Islet precursor cell (in vitro differentiated cells): ENCODE measurements at places on chromosomes 7 and 10.
A peak's percentile ranks its signal among the peaks of the same experiment; 100 is the strongest.

- DNase-seq: no peak
Measured at GRCh38 chr7:11573128-11573750, 258.8 kb downstream of the THSD7A start.

- DNase-seq: no peak
Measured at GRCh38 chr7:108403597-108404217, 52.5 kb downstream of the NRCAM start.

DNA sequence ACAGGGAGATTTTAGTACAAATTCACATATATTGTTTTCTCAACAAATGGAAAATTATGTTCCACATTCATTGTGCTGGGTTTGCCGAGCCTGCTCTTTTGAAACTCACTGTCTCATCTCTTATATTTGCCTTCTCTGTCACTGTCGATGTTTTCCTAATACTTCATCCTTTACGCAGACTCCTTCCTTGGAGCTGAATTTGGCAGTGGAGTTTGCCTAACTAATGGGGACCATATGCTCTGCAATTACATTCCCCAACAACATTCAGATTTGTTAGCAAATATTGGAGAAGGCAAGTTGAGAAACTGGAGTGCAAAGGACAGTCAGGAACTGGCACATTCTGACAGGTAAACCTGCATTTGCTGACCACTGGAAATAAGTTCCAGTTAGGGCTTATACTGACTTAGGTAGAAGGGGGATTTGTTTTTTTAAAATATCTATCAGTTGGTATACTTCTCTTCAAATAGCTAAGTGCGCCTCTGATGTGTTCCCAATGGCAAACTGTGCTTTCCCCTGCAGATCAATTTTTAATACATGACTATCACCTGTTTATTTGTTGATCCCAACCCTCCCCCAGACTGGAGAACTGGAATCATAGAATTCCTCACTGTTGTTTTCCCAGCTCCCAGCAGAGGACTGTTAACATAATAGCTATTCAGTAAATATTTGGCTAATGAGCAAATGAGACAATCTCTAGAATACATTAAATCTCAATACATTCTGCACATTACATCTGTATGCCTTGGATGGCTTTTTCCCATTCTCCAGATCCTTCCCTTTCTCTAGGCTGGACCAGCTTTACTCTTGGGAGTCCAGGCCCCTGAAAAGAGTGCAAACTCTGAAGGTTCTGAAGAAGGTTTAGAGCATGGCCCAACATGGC is 769.3 kb downstream of the KCNMA1 start:
- no peak for DNase-seq

DNA sequence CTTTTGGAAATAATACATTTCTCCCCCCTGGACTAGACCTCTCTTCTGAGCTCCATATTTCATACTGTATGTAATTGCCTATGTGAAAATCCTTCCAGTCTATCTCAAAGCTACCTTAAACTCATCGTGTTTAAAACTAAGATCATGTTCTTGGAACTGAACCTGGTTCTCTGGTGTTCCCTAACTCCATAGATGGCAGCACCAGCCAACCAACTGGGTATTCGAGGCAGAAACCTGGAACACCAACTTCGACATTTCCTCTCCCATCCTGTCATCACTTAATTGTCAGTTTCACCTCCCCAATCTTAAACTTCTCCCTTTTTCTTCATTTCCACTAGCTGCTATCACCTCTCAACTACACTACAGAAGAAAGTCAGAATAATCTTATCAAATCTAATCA is 87.0 kb downstream of the ANKIB1 start:
- no peak for DNase-seq

- DNase-seq: no peak
Measured at GRCh38 chr10:45023426-45023825, 22.7 kb downstream of the ZNF22 start.

- no peak for DNase-seq
Measured at GRCh38 chr7:101916876-101917275, 99.5 kb downstream of the CUX1 start.

- peak; percentile 69 for DNase-seq
Measured at GRCh38 chr10:79292891-79293746, 54.1 kb upstream of the PPIF start.

- DNase-seq: no peak
Measured at GRCh38 chr10:101087376-101087775, 25.6 kb downstream of the KAZALD1 start.

GRCh38 chr10:118971187-118971586 is 58.3 kb upstream of the NANOS1 start:
- peak; percentile 22 for DNase-seq

GRCh38 chr7:150824379-150825177 is 24.0 kb downstream of the TMEM176A start:
- DNase-seq: no peak

- peak; percentile 93 for DNase-seq
Measured at GRCh38 chr7:92695308-92696261, 105.4 kb upstream of the FAM133B start.

DNA sequence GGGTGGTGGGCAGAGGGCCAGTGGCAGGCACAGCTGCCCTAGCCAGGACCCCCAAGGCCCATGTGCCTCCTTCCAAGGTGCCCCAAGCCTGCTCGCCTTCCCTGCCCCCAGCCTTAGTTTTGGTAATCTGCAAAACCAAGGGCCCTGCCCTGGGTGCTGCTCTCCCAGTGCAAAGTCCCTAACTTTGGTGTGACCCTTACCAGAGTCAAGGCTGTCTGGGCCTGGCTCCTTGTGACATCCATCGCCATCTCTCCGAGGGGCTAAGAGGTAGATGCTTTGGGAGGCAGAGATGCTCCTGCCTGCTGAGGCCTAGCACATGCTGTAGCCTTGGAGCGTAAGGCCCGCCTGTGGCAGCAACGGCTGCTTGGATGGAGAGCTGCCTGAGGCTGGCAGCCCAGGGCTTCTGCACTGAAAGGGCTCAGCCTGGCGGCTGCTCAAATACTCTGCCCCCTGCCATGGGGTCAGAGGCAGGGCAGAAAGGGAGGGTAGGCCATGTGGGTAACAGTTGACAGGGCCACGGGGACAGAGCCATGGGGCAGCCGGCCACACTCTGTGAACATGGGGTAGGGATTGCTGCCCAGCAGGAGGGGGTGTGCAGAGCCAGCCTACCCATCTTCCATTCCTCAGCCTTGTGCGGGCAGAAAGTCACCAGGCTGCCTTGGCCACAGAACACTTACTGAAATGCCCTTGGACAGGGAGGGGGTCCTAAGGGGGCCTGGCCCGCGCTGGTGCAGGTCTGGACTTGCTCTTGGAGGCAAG is 17.9 kb upstream of the MYL7 start:
- peak; percentile 23 for DNase-seq

DNA sequence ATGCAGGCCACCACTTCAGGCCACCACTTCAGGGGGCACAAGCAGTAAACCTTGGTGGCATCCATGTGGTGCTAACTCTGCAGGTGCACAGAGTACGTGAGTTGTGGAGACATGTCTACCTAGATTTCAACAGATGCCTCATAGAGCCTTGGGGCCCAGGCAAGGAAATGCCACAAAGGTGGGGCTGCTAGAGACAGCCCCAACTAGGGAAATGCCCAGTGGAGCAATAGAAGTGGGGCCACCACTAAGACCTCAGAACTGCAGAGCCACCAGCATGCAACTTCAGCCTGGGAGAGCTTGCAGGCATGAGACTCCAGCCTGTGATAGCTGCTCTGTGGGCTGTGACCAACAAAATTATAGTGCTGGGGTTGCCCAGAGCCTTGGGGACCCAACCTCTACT is 107.6 kb downstream of the DNAJC1 start:
- no peak for DNase-seq

- DNase-seq: no peak
Measured at GRCh38 chr10:132865171-132865631, 77.2 kb downstream of the CFAP46 start.

DNA sequence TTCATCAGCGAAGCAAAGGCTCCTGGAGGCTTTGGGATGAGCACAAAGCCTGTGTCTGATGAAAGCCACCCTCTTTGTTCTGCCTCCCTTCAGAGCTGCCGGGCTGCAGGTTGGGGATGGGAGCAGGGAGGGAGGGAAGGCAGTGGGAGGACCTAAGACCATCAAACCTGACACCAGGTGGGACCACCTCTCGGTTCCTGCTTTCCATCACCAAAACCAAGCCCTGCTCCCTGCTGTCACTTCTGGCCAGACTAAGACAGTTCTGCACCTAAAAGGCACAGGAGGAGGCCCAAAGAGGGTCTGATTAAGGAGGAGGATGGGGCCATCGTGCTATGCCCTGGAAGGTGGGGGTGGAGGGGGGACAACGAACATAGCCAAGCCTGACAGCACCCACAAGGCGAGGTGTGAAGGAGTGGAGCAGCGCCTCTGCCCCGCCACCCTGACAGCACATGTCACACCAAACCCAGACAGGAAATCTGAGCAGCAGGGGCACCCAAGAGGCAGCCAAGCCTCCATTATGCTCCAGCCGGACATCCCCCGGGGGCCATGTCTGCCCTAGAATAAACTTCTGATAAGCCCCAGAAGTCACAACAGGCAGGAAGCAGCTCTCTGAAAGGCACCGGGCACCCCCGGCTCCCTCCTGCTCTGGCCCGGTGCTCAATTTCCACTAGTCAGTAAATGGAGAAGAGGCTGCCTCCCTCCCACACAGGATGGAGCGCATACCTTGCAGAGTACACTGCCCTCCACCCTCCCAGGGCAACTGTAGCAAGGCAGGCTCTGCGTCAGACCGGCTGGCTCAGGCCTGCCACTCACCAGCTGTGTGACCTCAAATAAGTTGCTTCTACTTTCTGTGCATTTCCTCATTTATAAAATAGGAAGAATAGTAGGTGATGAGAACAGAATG is 48.9 kb downstream of the DLG5 start:
- DNase-seq: peak; percentile 93

- no peak for DNase-seq
Measured at GRCh38 chr7:272108-272615, 17.8 kb upstream of the FOXL3 start.

DNA sequence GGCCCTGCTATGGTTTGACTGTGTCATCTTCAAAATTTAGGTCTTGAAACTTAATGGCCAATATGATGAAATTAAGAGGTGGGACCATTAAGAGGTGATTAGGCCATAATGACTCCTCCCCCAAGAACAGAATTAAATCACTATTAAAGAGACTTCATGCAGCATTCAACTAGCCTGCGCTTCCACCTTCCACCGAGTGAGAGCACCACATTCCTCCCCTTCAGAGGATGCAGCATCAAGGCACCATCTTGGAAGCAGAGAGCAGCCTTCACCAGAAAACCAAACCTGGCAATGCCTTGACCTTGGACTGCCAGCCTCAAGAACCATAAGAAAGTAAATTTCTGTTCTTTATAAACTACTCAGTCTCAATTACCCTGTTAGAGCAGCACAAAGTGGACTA is 371.1 kb upstream of the NFE2L3 start:
- no peak for DNase-seq

DNA sequence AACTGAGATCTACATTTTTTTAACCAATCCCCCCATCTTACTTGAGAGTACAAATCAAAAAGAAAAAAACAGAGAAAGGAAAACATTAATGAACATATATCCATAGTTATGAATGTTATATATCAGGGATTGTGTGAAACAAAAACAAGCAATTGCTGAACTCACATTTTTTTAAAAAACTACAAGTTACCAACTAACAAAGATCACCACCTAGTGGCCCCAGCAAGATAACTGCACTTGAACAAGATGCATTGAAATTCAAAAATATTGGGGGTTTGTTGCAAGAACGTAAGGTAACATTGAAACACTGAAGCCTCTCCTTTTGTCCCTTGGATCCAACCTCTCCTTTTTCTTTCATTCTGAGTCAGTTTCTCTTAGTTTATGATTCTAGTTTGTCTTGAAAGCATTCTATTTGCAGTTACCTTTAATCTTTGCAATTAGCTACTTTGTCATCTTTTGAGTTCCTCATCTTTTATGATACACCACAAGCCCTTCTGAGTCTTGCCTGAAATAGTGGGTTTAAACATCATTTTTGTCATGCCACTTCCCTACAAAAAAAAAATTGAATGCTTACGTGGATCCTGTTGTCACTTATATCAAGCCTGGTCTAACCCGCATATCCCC is 87.3 kb upstream of the TES start:
- no peak for DNase-seq

DNA sequence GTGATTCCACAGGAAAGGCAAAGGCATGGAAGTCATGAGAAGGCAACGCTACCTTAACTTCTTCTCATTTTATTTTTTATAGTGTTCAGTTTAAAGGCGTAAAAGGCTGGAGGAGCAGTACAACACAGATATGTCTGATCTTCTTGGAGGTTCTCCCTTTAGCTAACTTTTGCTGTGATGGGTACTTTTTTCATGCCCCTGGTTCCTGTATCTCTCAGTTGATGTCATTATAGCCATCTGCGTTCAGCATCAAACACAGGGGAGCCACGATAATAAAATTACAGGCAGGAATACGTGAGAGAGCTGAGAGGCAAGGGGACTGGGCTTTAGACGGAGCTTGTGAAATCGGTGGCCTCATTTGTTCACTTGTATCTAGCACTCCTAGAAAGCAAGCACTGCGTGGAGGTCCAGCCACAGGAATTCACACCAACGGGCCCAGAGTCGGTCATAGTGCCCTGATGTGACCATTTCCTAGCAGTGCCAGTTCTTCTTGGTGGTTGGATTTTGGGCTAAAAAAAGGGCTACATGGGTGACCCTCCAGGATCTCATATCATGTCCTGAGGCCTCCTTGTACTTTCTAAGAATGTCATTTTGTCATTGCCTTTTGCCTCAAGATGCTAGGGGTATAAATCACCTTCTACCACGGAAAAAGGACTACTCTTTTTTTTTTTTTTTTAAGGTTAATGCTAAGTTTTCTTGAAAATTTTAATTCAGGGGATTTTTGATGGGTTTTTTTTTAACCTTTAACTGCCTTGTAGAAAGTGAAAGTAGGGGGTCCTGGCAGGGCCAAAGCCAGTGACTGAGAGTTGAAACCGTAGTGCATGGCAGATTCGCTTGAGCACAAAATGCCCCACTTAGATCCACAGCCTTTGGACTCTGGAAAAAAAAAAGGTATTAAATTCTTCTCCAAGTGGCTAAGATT is 191.5 kb downstream of the CELF2 start:
- peak; percentile 27 for DNase-seq

DNA sequence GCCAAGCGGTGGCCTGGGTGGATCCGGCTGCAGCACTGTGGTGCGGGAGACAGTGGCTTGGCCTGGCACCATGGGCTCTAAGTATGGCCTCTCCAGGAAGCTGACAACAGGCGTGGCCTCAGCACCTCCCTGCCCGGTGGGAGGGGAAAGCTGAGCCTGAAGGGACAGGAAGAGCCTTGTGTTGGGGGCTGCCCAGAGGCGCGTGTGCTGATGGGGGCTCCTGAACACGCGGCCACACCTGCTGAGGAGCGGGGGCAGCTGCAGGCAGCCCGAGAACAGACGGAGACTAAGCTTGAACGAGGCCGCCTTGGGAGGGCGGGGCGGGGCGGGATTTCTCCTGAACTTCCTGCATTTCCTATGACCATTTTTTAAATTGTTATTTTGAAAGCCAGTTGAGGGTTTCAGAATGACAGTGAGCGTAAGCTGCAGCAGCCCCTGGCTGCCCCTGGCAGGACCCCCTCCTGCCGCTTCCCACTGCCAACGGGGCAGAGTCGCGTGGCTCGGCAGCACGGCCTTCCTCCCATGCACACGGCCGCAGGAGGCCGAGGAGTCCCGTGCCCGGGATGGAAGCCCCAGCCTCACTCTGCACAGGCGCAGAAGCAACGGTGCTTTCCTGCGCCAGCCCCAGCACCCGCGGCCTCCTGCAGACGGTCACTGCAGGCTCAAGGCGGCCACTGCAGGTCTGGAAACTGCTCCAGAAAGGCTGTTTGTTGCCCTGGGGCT is 43.2 kb downstream of the DPYSL4 start:
- DNase-seq: no peak

GRCh38 chr7:10643545-10643944 is 330.1 kb upstream of the PHF14 start:
- no peak for DNase-seq
